ENCODE measurements at places on chromosomes 16 and 17.

- no peak for DNase-seq
Observed at GRCh38 chr16:46914556-46915201, 30.5 kb downstream of the GPT2 start.

DNA sequence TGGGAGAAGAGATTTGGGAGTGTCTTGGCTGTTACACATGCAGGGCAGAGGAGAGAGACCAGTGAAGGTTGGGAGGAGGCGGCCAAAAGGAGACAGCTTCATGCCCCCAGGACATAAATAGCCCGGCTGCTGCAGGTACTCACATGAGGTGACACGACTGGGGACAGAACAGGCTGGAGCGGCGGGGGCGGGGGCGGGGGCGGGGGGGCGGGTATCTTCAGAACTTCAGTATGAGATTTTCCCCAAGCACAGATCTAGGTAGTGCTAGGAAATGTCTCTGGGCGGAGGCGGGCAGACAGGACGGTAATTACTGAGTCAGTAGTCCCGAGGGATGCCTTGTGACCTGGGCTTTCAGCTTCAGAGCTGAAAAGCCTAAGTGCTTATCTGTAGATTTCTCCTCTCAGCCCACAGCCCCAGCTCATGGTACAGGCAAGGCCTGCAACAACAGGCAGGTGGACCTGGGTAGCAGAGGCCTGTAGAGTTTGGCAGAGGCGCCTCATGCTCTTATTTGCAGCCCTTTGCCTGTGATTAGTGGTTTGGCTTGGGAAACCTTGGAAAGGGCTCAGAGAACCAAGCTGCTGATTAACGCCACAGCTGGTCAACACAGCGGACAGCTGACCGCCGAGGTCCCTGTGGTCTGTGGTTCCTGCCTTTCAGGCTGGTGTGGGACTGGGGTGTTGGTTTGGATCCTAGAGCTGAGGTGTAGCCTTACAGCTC, 24.5 kb downstream of the UNK start:
- DNase-seq: no peak

DNA sequence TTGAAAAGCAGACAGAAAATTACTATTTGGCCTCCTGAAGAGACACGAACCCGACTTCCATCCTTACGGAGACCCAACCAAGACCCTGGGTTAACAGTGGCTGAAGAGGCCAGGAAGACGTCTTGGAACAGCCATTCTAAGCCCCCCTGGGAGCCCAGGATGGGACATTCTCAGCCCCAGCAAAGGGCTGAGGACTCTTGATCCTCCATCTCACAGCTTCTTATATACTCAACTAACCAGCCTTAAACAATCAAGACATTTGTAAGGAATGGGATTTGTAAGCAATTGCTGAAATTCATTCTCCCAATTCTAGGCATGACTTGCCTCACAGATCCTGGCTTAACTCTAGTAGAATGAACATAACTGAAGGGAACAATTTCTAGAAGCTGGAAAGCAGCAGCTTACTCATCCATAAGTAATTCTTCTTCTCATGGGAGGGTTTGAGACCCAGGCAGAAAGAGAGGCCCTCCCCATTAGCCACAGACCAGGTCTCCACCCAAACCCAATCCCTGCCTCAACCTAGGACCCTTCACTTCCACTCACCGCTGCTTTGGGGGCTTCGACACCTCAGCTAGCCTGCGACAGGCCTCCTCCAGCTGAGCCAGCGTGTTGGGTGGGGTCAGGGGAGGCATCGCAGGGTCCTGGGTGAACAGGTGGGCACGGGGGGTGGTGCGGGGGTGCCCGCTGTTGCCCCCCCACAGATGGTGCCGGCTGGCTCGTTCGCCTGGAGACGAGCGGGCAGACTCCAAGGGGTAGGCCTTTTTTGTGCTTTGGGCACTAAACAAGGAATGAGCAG, 25.5 kb downstream of the AXIN2 start:
- no peak for DNase-seq

DNA sequence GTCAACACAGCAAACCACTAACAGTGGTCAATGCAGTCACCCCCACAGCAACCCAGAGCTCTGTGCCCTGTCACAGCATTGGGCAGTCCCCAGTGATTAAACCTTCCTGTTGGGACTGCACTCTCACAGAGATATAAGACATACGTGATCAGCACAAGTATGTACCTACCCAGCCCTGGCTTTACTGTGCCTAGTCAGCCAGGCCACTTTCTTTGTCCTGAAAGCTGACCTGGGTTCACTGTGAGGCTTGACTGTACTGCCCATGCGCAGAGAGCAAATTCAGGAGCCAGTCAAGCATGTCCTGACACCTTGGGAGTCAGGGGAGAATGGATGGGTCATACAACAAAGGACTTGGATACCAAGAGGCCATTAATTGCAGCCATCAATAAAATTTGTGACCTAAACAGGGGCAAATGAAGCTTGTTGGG, 10.9 kb upstream of the TMEM170A start:
- no peak for DNase-seq

- DNase-seq: peak; percentile 59
Observed at GRCh38 chr17:35373534-35373983, at the start of gene SLFN11. Gene SLFN11, minus strand, starts transcription at chr17:35373621. Its CDS starts 9,814 bp downstream, at chr17:35363807.

- no peak for DNase-seq
Observed at GRCh38 chr16:31451681-31452351, 7.5 kb upstream of the ARMC5 start.

- no peak for DNase-seq
Observed at GRCh38 chr16:1781254-1781653, 1.1 kb downstream of the SPSB3 start.

DNA sequence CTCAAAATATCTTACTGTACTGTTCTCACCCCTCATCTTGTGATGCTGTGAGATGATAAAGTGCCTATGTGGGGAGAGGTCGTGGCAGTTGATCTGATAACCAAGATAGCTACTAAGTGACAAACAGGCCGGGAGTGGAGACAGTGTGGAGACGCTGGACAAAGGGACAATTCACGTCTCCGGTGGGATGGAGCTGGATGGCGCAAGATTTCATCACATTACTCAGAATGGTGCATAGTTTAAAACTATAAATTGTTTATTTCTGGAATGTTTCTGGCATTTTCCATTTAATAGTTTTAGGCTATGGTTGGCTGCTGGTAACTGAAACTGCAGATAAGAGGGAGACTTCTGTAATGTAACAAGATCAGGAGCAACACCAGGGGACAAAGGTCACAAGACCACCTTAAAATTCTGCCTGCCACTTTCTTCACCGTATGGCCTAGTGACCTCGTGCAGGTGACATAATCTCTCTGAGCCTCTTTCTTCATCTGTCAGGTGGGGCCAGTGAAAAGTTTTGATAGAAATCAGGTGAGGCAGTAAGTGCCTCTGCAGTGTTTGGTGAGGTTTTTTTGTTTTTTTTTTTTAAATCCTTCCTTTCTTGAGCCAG, 54.4 kb upstream of the LGALS9 start:
- DNase-seq: no peak

DNA sequence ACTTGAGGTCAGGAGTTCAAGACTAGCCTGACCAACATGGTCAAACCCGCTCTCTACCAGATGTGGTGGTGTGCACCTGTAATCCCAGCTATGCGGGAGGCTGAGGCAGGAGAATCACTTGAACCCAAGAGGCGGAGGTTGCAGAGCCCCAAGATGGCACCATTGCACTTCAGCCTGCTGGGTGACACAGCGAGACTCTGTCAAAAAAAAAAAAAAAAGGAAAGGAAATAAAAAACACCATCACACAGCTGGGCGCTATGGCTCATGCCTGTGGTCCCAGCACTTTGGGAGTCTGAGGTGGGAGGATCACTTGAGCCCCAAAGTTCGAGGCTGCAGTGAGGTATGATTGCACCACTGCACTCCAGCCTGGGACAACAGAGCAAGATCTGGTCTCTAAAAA, 13.3 kb upstream of the SBK1 start:
- no peak for DNase-seq
